Iris pigment epithelial cell (primary cell): ENCODE measurements at places on chromosomes 5 and 9.
A peak's percentile ranks its signal among the peaks of the same experiment; 100 is the strongest.

GRCh38 chr9:91503673-91504081, 80.0 kb upstream of the NFIL3 start:
- peak; percentile 9 for DNase-seq

DNA sequence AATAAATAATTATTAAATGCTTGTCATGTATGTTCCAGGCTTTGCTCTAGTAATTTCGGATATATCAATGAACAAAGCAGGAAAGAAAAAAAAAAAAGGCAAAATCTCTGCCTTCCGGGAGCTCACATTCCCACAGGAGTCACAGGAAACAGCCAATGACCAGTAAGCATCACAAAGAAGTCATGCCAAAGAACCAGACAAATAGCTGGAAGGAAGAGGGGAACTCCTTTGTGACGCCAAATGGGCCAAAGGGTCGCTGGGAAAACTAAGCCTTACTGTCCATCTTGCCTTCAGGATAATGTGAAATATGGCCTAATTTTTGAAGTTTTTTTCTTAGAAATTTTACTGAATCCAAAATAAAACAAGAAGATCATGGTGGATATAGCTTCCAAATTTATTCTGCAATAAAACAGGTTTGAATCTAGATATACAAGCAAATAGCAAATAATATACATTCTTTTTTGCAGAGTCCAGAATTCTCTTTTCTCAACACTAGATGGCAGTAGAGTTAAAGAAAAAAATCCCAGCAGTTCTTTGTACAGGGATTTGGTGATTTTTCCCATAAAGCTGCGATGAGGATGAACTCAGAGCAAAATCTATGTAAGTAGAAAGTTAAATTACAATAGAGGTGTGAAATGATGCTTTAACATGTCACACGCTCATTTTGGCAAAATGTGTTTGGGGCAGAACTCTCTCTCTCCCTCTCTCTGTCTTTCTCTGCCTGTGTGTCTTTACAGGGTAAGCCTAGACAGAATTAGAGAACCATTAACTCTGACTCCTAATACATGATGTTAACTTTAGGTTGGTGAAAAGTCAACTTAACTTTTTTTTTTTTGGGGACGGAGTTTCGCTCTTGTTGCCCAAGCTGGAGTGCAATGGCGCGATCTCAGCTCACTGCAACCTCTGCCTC, 60.0 kb upstream of the TUT7 start:
- peak; percentile 33 for DNase-seq

DNA sequence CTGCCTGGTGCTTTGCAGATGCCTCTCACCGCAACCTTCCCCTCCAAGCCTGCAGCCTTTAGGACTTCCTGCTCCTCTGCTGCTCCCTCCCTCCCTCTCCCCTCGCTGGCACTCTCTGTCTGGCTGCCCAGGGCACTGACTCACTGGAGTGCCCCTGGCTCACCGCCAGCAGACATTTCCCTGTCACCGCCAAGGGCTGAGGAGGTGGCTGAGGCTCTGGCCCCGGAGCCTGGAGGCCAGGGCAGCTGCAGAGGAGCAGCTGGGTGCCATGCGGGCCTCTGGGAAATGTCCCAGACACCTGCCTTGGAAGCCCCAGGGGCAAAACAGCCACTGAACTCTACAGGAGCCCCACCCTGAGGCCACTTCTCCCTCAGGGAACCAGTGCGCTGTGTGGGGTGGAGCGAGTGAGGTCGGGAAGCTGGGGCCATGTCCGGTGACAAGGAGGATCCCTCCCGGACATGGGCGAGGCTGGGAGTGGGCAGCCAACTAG, 53.4 kb downstream of the TENT4A start:
- peak; percentile 35 for DNase-seq

DNA sequence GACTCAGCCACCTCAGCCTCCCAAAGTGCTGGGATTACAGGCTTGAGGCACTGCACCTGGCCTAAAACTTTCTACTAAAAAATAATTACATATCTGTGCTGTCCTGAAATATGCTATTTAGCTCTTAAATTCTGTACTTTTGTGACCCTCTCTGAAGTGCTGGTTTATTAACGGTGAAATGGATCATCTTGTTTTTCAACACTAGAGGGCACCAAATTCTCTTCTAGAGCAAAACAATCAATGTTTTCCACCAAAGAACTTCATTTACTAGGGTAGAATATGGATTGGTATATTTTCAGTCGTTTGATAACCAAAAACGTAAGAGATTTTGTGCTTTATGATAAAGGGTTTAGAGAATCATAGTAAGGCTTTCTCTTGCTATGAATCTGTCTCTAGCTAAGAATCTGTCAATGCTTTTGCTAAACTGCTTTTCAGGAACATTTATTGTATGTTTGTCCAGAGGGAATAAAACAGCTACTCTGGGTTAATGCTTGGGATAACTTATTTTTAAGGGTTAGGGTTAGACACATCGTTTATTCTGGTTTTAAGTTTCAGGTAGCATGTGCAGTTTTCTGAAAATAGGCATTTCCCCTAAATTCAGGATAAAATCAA, 63.6 kb downstream of the RNF180 start:
- DNase-seq = peak; percentile 31

- DNase-seq = no peak
Measured at GRCh38 chr9:129889122-129889940, 54.1 kb downstream of the USP20 start.

- no peak for DNase-seq
Measured at GRCh38 chr5:53087621-53088121, 21.9 kb downstream of the MOCS2 start.

GRCh38 chr5:178532666-178533065, 57.5 kb downstream of the COL23A1 start:
- no peak for DNase-seq

DNA sequence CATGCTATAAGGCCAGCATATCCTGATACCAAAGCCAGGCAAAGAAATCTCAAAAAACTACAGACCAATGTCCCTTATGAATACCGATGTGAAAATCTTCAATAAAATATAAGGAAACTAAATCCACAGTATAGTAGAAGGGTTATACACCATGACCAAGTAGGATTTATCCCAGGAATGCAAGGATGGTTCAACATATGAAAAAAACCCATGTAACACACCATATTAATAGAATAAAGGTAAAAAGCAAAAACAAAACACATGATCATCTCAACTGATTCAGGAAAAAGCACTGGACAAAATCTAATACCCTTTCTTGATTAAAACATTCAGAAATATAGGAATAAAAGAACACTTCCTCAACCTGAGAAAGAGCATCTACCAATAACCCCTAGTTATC, 6.1 kb downstream of the FBXL17 start:
- no peak for DNase-seq

- DNase-seq = no peak
Measured at GRCh38 chr9:15246708-15247107, 60.3 kb downstream of the TTC39B start.

DNA sequence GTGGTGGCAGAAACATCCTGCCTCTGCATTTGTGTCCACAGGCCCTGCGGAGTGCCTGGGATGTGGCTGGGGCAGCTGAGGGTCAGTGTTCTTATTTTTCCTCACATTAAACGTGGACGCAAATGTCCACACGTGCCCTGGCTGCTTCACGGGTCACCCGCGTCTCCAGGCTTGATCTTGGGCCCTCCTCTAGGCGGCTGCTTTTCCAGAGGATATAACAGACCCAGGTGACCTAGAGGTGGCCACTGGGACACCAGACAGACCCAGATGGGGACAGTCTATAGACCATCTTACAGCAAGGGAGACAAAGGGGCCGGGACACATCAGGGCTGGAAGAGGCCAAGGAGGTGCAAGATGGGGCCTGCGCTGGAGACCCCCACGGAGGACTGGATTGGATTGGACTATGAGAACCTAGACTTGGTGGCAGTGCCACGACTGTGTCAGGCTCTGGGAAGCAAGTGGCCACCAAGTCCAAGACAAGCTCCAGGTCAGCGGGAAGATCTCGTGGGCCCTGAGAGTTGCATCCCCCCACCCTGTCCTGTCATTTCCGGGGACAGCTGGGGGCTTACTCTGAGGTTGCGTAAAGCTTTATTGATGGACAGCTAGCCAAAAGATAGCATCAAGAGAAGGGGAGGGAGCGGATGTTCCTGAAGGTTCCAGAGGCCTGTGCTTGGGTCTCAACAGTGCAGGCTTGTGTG, 6.9 kb downstream of the WNK2 start:
- no peak for DNase-seq

- DNase-seq = peak; percentile 44
Measured at GRCh38 chr5:97986069-97986468, 787.4 kb upstream of the RGMB start.

GRCh38 chr5:77774981-77775789, 954 bp downstream of the TBCA start:
- no peak for DNase-seq

DNA sequence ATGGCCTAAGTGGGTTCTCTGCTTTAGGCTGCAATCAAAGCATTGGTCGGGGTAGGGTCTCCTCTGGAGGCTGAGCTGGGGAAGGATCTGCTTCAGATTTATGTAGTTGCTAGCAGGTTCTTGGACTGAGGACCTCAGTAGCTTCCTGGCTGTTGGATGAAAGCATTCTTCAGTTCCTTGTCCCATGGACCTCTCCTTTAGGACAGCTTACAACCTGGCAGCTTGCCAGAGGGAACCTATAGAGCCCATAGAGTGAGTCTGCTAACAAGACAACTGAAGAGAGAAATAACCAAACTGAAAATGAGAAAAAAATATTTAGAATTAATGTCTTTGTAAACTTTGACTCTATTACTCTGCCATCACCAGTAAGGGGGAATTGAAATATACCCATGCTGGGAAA, 12.4 kb downstream of the MRPS30 start:
- DNase-seq = no peak

GRCh38 chr5:34038390-34038789, 4.6 kb downstream of the C1QTNF3 start:
- DNase-seq = no peak

GRCh38 chr9:121637713-121638220, 13.7 kb upstream of the DAB2IP start:
- DNase-seq = no peak

DNA sequence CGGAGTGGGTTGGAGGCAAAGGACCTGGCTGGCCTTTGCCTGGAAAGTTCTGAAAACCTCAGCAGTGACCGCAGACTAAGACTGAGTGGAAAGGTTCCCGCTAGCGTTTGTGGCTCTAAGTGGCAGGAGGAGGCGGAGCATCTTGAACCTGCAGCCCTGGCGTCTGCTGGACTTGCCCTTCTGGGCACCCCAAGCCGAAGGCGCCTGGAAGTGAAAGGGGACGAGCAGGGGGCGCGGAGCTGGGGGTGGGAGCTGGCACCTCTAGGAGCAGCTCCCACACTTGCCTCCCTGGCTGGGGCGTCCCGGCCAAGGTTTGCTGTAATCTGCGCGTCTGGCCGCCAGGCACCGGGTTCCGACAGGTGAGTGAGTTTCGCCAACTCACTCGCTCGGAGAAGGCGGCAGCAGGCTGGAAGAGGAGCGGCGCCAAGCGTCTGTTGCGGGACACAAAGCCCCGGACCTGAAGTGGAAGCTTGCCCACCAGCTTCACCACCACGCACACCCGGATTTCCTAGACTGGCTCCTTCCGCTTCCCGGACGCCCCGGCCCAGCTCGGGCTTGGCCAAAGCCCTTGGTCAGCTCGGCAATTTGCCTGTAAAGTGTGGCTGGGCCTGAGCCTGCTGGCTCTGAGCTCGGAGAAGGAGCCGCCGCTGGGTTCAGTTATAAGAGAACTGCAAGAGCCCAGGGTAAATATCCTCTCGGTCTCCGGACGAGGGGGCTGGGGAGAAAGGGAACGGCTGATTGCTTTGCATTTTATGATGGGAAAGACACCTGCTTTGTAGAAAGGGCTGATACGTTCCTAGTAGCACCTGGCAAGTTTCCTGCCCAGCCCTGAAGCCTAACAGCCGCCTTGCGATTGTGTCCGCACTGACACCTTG, at the start of gene GNA14:
GNA14 (minus strand) TSS at position 89 of the 875 bp plus-strand sequence. CDS start 529 bp downstream, outside the sequence.
- DNase-seq = peak; percentile 24

DNA sequence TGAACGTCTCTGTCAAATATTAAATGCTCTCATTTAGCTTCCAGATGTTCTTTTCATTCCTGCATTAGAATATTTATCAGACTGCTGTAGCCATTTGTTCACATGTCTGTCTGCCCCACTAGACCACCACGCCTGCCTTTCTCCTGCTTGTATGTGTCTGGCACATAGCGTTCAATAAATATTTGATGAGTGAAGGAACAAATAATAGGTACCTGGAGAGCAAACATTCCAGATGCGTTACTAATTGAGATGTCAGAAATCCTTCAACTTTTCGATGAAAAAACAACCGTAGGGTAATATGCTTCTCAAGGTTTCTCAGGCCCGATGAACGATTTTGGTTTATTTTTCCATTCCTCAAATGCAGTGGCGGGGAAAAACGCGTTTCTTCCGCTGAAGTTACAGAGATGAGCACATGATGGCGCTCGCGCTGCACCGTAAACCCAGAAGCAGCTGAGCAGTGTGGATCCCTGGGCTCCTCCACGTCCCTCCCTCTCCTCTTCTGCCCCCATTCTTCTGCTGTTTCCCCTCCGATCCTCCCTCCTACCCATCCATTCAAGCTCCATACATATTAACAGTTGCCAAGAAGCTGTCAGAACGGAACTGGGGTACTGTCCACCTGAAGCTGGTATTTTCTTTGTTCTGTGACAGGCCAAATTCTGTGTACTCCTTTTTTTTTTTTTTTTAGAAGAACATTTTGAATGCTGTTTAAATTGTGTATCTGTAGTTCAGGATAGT, 245.4 kb downstream of the MPDZ start:
- DNase-seq = peak; percentile 67

DNA sequence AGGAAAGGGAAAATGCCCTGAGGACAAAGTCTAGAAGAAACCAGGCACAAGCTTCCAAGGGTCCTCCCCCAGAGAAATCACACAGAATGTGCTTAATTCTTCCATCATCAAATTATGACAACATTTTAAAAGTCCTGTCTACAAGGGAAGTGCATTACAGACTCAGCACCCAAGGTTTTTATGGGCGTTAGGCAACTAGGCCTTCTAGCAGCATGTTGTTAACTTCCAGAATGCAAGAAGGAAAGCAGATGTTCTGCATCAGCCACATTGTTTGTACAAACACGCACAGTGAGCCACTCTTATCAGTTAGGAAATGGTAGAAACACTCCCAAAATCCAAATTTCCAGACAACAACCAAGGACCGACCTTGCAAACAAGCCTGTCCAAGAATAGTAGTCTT, 26.5 kb downstream of the SMC5 start:
- DNase-seq = peak; percentile 46

GRCh38 chr9:104074876-104075275, 19.2 kb upstream of the SMC2 start:
- DNase-seq = peak; percentile 94

- DNase-seq = no peak
Measured at GRCh38 chr5:68334553-68334886, 119.0 kb downstream of the PIK3R1 start.

- no peak for DNase-seq
Measured at GRCh38 chr5:150347451-150347850, 10.0 kb upstream of the TCOF1 start.

- peak; percentile 71 for DNase-seq
Measured at GRCh38 chr5:128574041-128574440, 36.0 kb upstream of the FBN2 start.

- peak; percentile 85 for DNase-seq
Measured at GRCh38 chr9:16526380-16526779, 344.1 kb downstream of the BNC2 start.

- no peak for DNase-seq
Measured at GRCh38 chr9:4850603-4851310, 58.0 kb downstream of the RCL1 start.
